PC-3 (cell line): ENCODE measurements at places on chromosomes 4 and X. TPM values are rescaled to one million over a fixed set of nuclear protein-coding genes. Genes with fewer than 3 reads are reported as not detected.

GABRE gene
- total RNA-seq: not detected in 2 replicates

NXF2B gene
- total RNA-seq: not detected in 2 replicates

RTL3 gene
- not detected in 2 replicates for total RNA-seq

AVPR2 gene
- total RNA-seq: not detected in 2 replicates

GRCh38 chr4:56219447-56219846 lies 167.8 kb downstream of the AASDH start:
- H3K4me1 ChIP-seq: peaks cover 9% of the 10 kb centered on the region
- DNase-seq: no peak
- H3K4me3 ChIP-seq: no peak overlapping the region
- H3K36me3 ChIP-seq: no peaks in the 10 kb centered on the region

DNA sequence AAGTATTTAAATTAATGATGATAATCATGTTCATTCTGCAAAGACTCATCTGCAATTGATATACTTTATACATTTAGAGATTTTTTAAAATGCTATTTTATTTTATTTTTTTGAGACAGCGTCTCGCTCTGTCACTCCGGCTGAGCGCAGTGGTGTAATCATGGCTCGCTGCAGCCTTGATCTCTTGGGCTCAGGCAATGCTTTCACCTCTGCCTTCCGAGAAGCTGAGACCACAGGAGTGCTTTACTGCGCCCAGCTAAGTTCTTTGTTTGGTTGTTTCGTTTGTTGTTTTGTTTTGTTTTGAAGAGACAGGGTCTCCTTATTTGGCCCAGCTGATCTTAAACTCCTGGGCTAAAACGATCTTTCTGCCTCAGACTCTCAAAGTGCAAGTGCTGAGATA lies 1541.0 kb downstream of the PCDH7 start:
- no peak for DNase-seq
- H3K4me1 ChIP-seq: no peaks in the 10 kb centered on the region
- no peaks in the 10 kb centered on the region for H3K27me3 ChIP-seq
- H3K27ac ChIP-seq: no peak overlapping the region

DNA sequence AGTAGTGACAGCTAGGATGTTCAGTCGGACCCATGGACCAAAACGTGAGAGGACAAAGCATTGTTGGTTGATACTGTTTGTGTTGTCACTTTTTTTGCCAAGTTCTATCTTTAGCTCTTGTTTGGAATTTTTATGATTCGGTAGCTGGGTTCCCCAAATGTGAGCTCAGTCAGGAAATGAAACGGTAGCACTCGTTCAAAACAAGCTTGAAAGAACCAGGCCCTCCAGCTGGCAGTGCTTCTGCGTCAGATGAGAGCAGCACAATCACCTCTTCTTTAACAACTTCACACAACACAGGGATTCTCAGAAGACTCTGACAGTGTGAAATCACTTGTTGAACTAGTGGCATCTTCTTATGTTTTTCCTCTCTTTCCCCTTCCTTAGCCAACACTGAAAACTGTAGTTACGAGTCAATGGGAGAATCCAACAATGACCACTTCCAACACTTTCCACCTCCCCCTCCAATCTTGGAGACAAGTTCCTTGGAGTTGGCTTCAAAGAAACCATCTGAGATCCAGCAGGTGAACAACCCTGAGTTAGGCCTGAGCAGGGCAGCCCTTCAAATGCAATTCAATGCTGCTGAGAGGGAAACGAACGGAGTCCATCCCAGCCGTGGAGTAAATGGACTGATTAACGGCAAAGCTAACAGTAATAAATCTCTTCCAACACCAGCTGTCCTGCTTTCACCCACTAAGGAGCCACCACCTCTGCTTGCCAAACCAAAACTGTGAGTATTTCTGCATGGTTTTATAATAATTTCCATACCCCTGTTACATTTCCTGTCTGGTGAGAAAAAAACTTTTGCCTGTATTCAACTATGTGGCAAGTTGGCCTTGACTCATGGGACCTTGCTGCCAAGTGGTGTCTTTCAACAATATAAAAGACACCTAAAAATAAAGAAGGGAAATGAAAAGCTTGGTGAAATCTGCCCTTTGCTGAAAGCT lies 214.6 kb downstream of the PALLD start:
- H3K4me1 ChIP-seq: peaks cover 16% of the 10 kb centered on the region
- no peak overlapping the region for H3K27ac ChIP-seq
- no peak overlapping the region for H3K4me3 ChIP-seq
- H3K36me3 ChIP-seq: 0 out of 2 replicates have a peak, but pooled peaks cover 3% of the 10 kb centered on the region

DNA sequence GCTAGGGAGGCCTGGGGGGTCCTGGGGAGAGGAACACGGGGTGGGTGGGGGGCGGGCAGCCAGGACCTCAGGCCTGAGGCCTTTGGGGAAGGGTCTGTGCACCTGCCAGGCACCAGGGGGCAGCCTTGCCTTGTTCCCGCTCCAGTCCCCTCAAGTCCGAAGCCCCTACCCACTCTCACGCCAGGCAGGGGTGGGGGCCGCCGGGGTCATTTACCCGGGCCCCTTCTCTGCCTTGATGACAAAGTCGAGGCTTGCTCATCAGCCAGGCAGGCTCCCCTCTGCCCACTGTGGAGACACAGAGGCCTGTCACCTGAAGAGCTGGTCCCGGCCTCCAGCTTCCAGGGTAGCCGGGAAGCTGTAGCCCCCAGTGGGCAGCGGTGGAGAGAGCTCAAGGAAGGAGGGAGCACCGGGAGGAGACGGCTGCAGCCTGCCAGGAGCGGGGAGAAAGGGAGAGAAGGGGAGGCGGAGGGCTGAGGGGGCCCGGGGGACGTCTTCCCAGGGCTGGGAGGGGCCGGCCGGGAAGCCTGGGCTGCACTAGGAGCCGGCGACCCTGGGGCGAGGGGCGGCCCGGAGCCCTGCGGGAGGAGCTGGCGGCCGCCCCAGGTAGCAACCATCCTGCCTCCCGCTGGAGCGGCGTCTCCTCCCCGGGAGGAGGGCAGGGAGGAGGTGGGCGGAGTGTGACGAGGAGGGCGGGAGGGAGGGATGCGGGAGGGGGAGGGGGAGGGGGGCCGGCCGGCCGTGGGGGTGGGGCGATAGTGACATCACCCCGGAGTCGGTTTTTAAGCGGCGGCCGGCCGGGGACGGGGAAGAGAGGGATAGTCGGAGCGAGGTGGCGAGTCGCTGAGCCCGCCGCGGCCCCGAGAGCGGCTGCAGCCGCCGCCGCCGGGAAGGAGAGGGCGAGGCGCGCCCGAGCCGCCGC lies at the start of gene SLC6A8:
SLC6A8 (plus strand) TSS at position 806 of the 919 bp plus-strand sequence. CDS start 649 bp downstream, outside the sequence.
- DNase-seq: peak; percentile 61
- H3K27me3 ChIP-seq: no peaks in the 10 kb centered on the region
- H3K36me3 ChIP-seq: no peaks in the 10 kb centered on the region
- H3K4me1 ChIP-seq: peaks cover 12% of the 10 kb centered on the region

- H3K4me1 ChIP-seq: no peaks in the 10 kb centered on the region
- DNase-seq: peak; percentile 36
- H3K4me3 ChIP-seq: no peak overlapping the region
- H3K27ac ChIP-seq: no peak overlapping the region
- H3K36me3 ChIP-seq: no peaks in the 10 kb centered on the region
- H3K27me3 ChIP-seq: peaks cover 23% of the 10 kb centered on the region
Observed at GRCh38 chr4:111631215-111631999, 513.8 kb upstream of the FAM241A start.

GRCh38 chrX:119790977-119791436 lies 423 bp downstream of the RPL39 start:
- peak overlapping the region; percentile 85 for H3K27ac ChIP-seq
- peaks cover 23% of the 10 kb centered on the region; the same call in 1 of the 2 replicates for H3K4me1 ChIP-seq
- peak; percentile 12 for DNase-seq
- no peaks in the 10 kb centered on the region for H3K27me3 ChIP-seq

- H3K4me1 ChIP-seq: peaks cover 12% of the 10 kb centered on the region
- H3K4me3 ChIP-seq: no peak overlapping the region
- no peaks in the 10 kb centered on the region for H3K27me3 ChIP-seq
- no peak for DNase-seq
Observed at GRCh38 chr4:40246938-40247337, 50.1 kb downstream of the RHOH start.

DNA sequence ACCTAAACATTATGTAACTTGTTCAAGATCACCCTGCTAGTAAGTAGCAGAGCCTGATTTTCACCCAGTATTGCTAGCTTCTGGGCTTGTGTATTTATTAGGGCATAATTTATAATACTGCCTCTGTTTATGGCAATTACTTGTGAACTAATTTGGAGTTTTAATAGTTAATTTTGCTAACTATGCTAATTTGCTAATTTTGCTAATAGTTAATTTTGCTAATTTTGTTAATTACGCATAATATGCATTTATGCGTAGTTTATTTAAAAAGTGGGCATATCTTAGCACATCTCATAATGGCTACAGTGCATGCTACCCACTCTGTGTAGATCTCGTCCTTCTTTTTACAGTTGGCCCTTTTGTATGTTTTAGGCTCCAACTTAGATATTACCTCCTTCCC lies 898.1 kb upstream of the EPHA5 start:
- H3K27me3 ChIP-seq: no peaks in the 10 kb centered on the region
- no peak overlapping the region for H3K27ac ChIP-seq
- no peak for DNase-seq
- no peak overlapping the region for H3K4me3 ChIP-seq
- H3K36me3 ChIP-seq: no peaks in the 10 kb centered on the region

GRCh38 chr4:23976423-23976822 lies 86.6 kb upstream of the PPARGC1A start:
- no peak overlapping the region for H3K4me3 ChIP-seq
- H3K4me1 ChIP-seq: no peaks in the 10 kb centered on the region
- no peak for DNase-seq
- no peak overlapping the region for H3K27ac ChIP-seq
- no peaks in the 10 kb centered on the region for H3K27me3 ChIP-seq

DNA sequence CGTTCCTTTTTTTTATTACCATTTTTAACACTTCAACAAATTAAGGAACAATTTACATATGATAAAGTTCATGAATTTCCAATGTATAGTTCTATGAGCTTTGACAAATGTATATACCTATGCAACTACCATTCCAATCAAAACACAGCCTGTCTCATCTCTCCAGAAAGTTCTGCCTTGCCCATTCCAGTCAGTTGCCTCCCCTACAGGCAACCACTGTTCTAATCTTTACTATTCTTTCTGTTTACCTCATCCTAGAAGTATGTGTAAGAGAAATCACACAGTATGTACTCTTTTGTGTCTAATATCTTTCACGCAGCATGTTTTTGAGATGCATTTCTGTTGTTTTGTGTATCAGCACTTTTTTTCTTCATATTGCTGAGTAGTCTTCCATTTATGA lies 224.9 kb downstream of the KIT start:
- no peak overlapping the region for H3K4me3 ChIP-seq
- H3K4me1 ChIP-seq: no peaks in the 10 kb centered on the region
- no peaks in the 10 kb centered on the region for H3K36me3 ChIP-seq
- H3K27me3 ChIP-seq: peaks cover 38% of the 10 kb centered on the region
- no peak overlapping the region for H3K27ac ChIP-seq

DNA sequence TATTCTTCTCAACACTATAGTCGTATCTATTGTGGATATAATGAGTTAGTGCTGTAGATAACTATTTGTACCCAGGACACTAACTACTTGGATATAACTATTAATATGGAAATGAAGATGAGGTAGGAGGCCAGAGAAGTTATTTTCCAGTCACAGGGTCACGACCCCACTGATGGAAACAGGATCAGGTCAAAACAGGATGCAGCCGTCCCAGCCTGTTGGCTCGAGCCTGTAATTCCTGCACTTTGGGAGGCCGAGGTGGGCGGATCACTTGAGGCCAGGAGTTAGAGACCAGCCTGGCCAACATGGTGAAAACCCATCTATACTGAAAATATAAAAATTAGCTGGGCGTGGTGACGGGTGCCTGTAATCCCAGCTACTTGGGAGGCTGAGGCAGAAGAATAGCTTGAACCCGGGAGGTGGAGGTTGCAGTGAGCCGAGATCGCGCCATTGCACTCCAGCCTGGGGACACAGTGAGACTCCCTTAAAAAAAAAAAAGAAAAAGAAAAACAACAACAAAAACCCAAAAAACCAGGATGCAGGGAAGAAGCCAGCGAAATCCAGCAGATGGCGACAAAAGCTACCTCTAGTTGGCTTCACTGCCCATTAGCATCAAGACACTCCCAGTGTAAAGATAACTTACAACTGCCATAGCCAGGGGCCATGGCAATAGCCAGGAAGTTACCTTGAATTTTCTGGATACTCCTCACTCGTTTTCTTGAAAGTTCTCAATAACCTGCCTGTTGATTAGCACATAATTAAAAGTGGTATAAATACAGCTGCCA lies 37.9 kb upstream of the NKAP start:
- peak; percentile 58 for DNase-seq
- no peaks in the 10 kb centered on the region for H3K36me3 ChIP-seq
- H3K4me1 ChIP-seq: peaks cover 6% of the 10 kb centered on the region; the same call in 1 of the 2 replicates
- H3K27ac ChIP-seq: no peak overlapping the region

DNA sequence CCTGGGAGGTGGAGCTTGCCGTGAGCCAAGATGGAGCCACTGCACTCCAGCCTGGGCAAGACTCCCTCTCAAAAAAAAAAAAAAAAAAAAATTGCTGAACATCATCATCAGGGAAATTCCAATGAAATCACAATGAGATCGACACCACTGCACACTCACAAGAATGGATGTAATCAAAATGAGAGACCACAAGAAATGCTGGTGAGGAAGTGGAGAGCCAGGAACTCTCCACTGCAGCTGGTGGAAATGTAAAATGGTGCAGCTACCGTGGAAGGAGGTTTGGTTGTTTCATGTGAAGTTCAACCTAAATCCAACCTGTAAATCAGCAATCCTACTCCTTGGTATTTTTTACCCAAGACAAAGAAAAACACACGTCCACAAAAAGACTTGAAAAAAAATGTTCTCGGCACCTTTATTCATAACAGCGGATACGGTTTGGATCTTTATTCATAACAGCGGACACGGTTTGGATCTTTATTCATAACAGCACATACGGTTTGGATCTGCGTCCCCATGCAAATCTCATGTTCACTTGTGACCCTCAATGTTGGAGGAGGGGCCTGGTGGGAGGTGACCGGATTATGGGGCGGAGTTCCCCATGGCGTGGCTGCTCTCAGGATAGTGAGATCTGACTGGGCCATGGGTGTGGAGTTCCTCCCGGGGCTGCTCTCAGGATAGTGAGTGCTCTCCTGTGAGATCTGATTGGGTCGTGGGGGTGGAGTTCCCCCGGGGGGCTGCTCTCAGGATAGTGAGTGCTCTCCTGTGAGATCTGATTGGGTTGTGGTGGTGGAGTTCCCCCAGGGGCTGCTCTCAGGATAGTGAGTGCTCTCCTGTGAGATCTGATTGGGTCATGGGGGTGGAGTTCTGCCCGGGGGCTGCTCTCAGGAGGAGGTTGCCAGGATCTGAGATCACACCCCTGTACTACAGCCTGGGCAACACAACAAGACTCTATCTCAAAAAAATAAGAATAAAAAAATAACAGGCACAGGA lies 7.7 kb downstream of the GAK start:
- peaks cover 1% of the 10 kb centered on the region; the same call in 1 of the 2 replicates for H3K4me1 ChIP-seq
- DNase-seq: no peak
- H3K27ac ChIP-seq: no peak overlapping the region

GRCh38 chr4:149912000-149912399 lies 96.4 kb upstream of the IQCM start:
- no peak for DNase-seq
- no peak overlapping the region for H3K27ac ChIP-seq
- no peaks in the 10 kb centered on the region for H3K4me1 ChIP-seq
- H3K27me3 ChIP-seq: no peaks in the 10 kb centered on the region

GRCh38 chrX:107677501-107677901 lies 49.2 kb downstream of the PRPS1 start:
- H3K27ac ChIP-seq: peak overlapping the region; percentile 78
- peak overlapping the region; percentile 75 for H3K4me3 ChIP-seq
- no peaks in the 10 kb centered on the region for H3K36me3 ChIP-seq
- peak; percentile 21 for DNase-seq
- no peaks in the 10 kb centered on the region for H3K27me3 ChIP-seq
- H3K4me1 ChIP-seq: peaks cover 28% of the 10 kb centered on the region

GRCh38 chr4:79823148-79823763 lies 249.8 kb downstream of the ANTXR2 start:
- H3K36me3 ChIP-seq: no peaks in the 10 kb centered on the region
- no peaks in the 10 kb centered on the region for H3K4me1 ChIP-seq
- H3K27ac ChIP-seq: no peak overlapping the region
- DNase-seq: peak; percentile 45

- H3K27me3 ChIP-seq: no peaks in the 10 kb centered on the region
- H3K4me3 ChIP-seq: no peak overlapping the region
- no peak for DNase-seq
Observed at GRCh38 chr4:158863296-158863695, 94.5 kb downstream of the FNIP2 start.
